Activated T-helper 2 cell treated with anti-CD3 and anti-CD28 coated beads, Interferon-gamma antibody, Interleukin-2, Interleukin-4, amounts not matched to agents 10 μg/mL and 5 μg/mL and 100 μg/mL, durations not matched to agents 14 hours and 24 hours and 36 hours (primary cell): ENCODE measurements at places on chromosomes 12 and 14. TPM values are rescaled to one million over a fixed set of nuclear protein-coding genes. Genes with fewer than 3 reads are reported as not detected.

DNA sequence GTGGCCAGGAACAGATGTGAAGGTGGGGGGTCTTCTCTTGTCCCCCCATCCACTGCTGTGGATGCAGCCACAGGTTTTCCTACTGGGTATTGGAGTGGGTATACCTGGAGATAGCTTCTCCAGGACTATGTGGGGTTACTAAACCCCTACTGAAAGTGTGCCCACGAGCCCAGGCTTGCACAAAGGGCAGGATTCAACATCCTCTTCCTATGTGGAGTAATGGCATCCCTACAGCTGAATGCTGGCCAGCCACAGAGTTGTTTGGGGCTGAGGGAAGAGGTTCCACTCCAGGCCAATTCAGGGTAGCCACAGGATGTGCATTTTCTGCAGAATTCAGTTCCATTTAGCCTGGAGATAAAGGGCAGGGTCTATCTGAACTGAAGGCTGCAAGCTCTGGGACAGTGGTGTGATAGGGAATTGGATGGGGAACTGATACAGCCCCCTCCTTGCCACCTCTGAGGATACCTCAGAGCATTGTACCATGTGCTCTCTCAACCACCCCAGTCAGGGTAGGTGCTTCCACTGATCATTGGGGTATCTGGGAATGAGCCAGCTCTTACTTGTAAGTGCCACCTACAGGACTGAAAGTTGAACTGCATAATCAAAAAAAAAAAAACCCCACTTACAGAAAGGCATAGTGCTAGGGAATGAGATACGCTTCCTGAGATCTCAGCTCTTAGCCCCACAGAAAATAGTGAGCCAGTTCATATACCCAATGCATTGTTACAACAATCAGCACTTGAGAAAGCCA, 187.1 kb downstream of the KITLG start:
- H3K4me1 ChIP-seq: peaks cover 36% of the 10 kb centered on the region
- peaks cover 4% of the 10 kb centered on the region for H3K27me3 ChIP-seq
- no peak overlapping the region for H3K4me3 ChIP-seq

- no peaks in the 10 kb centered on the region for H3K27me3 ChIP-seq
- peaks cover 41% of the 10 kb centered on the region for H3K4me1 ChIP-seq
- peaks cover 81% of the 10 kb centered on the region for H3K36me3 ChIP-seq
- peak overlapping the region; percentile 97 for H3K27ac ChIP-seq
These were observed 365 bp upstream of the TPI1 start for GRCh38 chr12:6866920-6867412.

- DNase-seq: peak; percentile 31
- H3K27ac ChIP-seq: peak overlapping the region; percentile 74
- peaks cover 2% of the 10 kb centered on the region for H3K27me3 ChIP-seq
- H3K4me1 ChIP-seq: peaks cover 43% of the 10 kb centered on the region
These were observed 2.7 kb upstream of the RABGGTA start for GRCh38 chr14:24274101-24274543.

The PPM1H gene
- total RNA-seq: 0.11 TPM in 1 of 2 replicates, not detected in the other

DNA sequence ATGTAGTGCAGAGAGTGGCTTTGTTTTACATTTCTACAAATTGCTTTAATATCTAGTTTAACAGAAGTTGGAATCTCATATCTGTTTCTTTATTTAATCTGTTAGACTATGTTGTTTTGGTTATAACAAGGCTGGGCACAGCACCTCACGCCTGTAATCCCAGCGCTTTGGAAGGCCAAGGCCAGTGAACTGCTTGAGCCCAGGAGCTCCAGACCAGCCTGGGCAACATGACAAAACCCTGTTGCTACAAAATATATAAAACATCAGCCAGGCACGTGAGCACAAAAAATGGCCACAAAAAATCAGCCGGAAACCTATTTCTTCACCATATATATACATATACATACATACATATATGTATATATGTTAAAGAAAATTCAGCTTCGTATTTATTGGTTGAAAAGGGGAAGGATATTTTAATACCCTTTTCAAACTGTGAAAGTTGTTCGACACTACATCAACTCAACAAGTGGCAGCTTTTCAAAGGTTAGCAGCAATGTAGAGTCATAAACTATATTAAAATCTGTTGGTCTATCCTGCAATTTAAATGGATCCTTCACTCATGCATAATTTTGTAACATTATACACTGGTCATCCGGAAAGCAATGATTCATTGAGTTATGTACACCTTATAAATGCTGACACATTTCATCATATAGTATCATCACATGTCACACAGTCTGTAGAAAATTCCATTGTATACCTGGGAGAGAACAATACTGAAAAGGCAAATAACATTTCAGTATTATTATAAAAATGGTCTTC, 7.1 kb downstream of the NR2C1 start:
- no peak for DNase-seq
- no peak overlapping the region for H3K27ac ChIP-seq
- peaks cover 39% of the 10 kb centered on the region for H3K36me3 ChIP-seq
- H3K4me3 ChIP-seq: no peak overlapping the region

The CLEC1B gene
- not detected in 2 replicates for total RNA-seq

The RTN1 gene
- not detected in 2 replicates for total RNA-seq

DNA sequence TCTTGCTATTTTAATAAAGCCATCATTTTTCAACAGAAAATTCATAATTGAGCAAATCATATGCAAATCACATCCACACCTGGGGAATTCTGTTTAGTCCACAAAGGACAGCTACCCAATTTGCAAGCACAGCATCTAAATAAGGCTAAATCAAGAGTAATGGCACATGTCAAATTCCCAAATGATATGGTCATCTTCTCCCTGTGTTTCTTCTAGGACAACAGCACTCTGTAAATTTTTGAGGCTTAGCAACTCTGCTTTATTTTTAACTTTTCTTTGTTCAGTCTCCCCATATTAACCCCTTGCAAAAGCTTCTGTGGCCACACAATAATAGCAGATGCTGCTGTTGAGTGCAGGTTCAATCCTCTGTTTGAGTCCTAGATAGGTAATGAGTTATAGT, 155.6 kb upstream of the DAAM1 start:
- no peak overlapping the region for H3K4me3 ChIP-seq
- peaks cover 4% of the 10 kb centered on the region for H3K4me1 ChIP-seq
- H3K27ac ChIP-seq: no peak overlapping the region
- no peak for DNase-seq
- H3K27me3 ChIP-seq: peaks cover 11% of the 10 kb centered on the region
- no peaks in the 10 kb centered on the region for H3K36me3 ChIP-seq

GRCh38 chr14:36021591-36022320, 154.8 kb downstream of the PTCSC3 start:
- peaks cover 4% of the 10 kb centered on the region for H3K27me3 ChIP-seq
- no peak for DNase-seq
- no peaks in the 10 kb centered on the region for H3K36me3 ChIP-seq
- no peak overlapping the region for H3K4me3 ChIP-seq
- no peak overlapping the region for H3K27ac ChIP-seq
- peaks cover 27% of the 10 kb centered on the region for H3K4me1 ChIP-seq

The NTF3 gene
- total RNA-seq: not detected in 2 replicates

The PIANP gene
- total RNA-seq: 0.18 TPM in 1 of 2 replicates, not detected in the other

DNA sequence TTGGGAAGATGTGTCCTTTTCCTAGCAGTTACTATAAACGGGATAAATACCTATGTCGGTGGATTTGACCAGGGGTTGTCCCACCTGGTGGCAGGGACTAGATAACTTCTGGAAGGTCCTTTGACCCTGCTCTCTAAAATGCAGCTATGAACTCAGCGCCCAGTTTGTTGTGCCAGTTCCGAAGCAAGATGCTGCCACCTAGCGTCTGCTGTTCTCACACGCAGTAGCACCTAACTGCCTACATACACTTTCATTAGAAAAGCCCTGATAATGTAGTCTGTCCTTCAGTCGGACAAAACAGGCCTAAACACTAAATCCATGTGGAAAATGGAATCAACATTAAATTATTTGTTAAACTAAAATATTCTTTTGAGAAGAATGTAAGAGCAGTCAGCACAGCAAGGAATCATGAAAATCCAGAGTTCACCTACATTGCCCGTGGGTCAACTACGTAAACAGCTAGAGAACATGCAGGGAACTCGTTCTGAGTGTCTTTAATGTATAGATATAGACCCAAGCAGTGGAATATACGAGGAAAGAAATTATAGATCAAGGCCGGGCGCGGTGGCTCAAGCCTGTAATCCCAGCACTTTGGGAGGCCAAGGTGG, 51.1 kb upstream of the CRACR2A start:
- peak; percentile 51 for DNase-seq
- H3K36me3 ChIP-seq: peaks cover 21% of the 10 kb centered on the region
- no peaks in the 10 kb centered on the region for H3K27me3 ChIP-seq
- H3K4me3 ChIP-seq: no peak overlapping the region
- peaks cover 6% of the 10 kb centered on the region for H3K4me1 ChIP-seq

- H3K4me3 ChIP-seq: no peak overlapping the region
- H3K4me1 ChIP-seq: peaks cover 33% of the 10 kb centered on the region
- no peaks in the 10 kb centered on the region for H3K27me3 ChIP-seq
- peak overlapping the region; percentile 83 for H3K27ac ChIP-seq
- peaks cover 64% of the 10 kb centered on the region for H3K36me3 ChIP-seq
These were observed 24.2 kb downstream of the CRACR2A start for GRCh38 chr12:3728686-3729085.

DNA sequence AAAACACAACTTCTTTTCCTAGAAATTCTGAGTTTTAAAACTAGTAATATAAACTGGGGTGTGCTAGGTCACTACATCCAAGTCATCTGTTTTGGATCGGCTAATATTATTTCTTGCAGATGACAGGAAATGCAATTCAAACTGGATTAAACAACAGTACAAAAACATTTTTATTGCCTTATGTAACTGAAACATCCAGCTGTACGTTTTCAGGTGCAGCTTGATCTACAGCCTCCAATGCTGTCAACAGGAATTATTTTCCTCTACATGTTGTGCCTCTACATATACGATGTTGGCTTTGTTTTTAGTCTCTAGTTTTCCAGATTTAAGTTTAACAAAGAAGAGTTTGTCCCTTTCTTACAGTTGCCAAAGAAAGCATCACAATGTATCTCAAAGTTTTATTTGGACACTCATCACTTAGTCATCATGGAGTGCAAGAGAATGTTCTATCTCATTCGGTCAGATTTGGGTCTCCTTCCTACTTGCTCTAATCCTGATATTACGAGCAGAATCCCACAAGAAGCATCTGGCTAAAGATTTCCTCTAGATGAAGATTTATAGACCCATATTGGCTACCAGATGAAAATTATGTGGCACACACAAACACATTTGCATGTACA, 326.7 kb downstream of the SLC6A15 start:
- H3K27me3 ChIP-seq: no peaks in the 10 kb centered on the region
- no peak for DNase-seq
- H3K36me3 ChIP-seq: no peaks in the 10 kb centered on the region
- no peak overlapping the region for H3K27ac ChIP-seq
- H3K4me3 ChIP-seq: no peak overlapping the region

DNA sequence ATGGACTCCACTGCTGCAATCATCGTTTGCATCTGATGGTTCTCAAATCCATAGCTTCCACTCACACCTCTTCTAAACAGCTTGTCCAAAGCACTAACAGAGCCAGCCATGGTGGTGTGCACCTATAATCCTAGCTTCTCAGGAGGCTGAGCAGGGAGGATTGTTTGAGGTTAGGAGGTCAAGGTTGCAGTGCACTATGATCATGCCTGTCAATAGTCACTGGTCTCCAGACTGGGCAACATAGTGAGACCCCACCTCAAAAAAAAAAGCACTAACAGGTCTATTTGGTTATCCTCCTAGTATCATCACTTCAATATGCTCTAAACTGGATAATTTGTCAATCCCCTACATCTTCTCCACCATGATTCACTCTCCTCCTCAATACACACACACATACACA, 63.2 kb downstream of the TTC9 start:
- H3K36me3 ChIP-seq: no peaks in the 10 kb centered on the region
- peaks cover 20% of the 10 kb centered on the region for H3K27me3 ChIP-seq
- no peak overlapping the region for H3K4me3 ChIP-seq
- no peak overlapping the region for H3K27ac ChIP-seq

GRCh38 chr12:4607056-4607455, 41.8 kb downstream of the AKAP3 start:
- no peak overlapping the region for H3K27ac ChIP-seq
- H3K4me1 ChIP-seq: peaks cover 12% of the 10 kb centered on the region
- DNase-seq: no peak
- H3K27me3 ChIP-seq: peaks cover 14% of the 10 kb centered on the region
- H3K36me3 ChIP-seq: peaks cover 10% of the 10 kb centered on the region

GRCh38 chr14:51716610-51717009, 64.9 kb downstream of the FRMD6 start:
- no peaks in the 10 kb centered on the region for H3K27me3 ChIP-seq
- H3K4me1 ChIP-seq: peaks cover 6% of the 10 kb centered on the region
- H3K4me3 ChIP-seq: no peak overlapping the region
- no peak overlapping the region for H3K27ac ChIP-seq
- no peak for DNase-seq

- no peaks in the 10 kb centered on the region for H3K36me3 ChIP-seq
- DNase-seq: no peak
These were observed 18.2 kb upstream of the IRF2BPL start for GRCh38 chr14:77046721-77047120.

DNA sequence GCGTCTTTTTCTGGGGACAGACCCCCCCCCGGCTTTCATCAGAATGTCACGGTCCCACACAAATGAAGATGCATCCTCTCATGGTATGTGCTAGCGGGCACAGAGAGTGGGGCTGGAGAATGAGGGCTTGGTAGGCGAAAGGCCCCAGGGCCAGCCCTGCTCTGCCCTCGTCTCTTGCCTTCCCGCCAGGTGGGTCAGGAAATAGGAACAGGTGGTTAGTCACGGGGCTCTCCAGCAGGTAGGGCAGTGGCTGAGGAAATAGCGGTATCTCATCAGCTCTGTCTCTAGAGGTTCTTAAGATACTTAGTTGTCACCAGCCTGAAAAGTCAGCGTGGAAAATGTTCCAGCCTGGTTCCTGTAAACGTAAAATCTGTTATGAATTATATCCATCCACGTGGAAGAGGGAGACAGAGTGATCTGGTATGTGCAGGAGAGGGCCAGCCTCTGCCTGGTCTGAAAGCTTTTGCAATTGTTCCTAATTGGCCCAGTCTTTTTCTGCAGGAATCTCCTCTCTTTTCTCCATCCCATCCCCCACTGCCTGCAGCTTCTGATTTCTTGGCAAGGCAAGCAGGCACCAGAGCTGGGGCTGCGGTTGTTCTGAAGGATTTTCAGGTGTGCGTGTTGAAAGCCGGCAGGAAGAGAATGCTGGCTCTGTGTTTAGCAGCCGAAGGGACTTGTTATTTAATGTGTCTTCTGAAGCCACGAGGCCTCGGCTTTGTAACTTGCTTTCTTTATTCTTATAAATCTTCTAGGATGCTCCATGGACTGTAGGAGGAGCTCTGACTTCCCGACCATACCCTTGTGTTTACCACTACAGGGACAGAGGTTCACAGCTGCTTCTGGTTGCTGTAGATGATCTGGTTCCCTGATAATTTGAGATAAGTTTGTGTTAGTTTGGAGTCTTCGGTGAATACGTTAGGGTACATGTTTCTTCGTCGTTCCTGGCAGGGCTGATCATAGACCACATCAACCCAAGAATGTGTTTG, 131.1 kb downstream of the CACNA1C start:
- H3K27me3 ChIP-seq: peaks cover 7% of the 10 kb centered on the region
- DNase-seq: no peak
- H3K4me3 ChIP-seq: no peak overlapping the region
- H3K27ac ChIP-seq: no peak overlapping the region
- H3K4me1 ChIP-seq: peaks cover 2% of the 10 kb centered on the region
- no peaks in the 10 kb centered on the region for H3K36me3 ChIP-seq
